Midbrain (tissue), 1 donor: ENCODE measurements at places on chromosomes 5 and 9.

DNA sequence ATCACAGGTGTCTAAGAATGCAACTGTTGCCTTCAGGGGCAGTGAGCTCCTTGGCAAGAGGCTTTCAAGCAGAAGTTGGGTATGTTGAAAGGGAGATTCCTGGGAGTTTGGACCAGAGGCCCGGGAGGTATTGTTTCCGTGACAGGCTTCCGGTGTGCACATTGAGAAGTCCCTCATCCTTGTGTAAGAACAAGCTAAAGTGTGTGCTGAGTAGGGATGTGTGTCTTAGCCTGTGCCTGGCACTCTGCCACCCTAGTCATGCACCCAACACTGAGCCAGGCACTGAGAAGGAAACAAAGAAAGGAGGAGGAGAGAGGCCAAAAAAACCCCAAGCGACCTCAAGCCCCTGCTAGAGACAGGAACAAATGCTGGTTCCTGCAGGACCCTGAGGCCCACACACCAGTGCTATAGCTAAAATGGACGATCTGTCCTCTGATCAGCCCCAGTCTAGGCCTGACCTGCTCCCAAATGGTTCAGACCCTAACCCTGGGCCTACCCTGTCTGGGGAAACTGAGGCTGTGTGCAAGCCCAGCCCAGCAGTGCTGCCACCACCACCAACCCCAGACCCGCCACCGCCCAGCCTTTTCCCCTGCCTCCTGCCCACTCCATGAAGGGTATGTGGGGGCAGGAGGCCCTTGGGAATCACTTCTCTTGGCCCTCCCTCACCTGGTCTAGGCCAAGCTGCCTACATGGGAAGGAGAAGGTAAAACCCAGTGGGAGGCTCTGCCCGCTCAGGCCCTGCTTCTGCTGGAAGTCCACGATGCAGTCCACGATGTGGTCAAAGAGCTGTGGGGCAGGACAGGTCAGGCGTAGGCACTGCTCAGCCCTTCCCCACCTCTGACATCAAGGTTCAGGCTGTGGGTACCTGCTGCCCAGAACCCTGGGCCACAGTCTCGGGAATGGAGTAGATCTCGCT, 12.6 kb downstream of the HK3 start:
- DNase-seq: no peak

GRCh38 chr5:135208903-135209721, 175.1 kb upstream of the PITX1 start:
- DNase-seq: no peak

DNA sequence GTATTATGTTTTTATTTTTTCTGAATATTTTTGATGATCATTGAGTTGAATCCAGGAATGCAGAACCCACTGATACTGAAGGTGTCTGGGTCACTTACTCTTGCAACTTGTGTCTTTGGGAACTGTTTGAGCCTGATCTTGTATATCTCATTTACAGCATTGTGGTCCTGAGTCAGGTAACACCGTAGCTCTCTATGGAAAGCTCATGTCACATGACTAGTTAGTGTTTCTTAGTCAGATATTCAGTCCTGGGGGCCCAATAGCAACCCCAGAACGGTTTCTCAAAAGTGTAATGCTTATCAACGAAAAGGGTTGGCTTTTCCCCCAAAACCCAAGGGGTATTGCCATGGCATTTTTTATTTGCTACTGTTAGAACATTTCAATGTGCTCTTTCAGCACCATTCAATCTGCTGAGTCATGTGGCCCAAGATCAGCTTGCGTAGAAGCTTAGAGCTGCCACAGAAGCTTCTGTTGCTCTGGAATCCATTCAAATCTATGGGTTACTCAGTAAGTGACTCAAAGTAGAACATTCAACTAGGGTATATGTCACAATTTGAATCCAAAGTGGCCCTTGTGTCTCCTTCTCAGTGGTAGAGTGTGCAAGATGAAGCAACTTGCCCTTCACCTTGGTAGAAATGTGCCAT, 12.1 kb upstream of the PTAR1 start:
- no peak for DNase-seq

DNA sequence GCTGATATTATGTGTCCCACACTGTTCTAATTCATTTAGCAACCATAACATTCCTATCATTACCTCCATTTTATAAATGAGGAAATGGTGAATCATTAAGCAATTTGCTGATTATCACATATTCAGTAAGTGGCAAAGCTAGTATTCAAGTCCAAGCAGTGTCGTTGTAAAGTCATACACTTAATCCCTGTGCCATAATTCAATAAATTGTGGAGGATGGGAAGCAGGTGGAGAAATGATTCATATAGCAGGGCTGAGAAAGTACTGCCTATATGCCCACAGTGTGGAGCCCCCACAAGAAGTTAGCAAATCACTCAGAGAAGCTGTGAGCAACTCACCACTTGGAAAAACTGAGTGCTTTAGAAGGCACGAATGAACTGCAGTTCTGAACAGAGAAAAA, 691.0 kb downstream of the PTPRD start:
- no peak for DNase-seq

GRCh38 chr9:68496356-68496755, 44.3 kb downstream of the TMEM252 start:
- DNase-seq: no peak

GRCh38 chr5:9409413-9409960, 136.4 kb downstream of the SEMA5A start:
- DNase-seq: no peak
